ENCODE measurements at places on chromosomes 6 and 20. TPM values are rescaled to one million over a fixed set of nuclear protein-coding genes. Genes with fewer than 3 reads are reported as not detected.

Gene ENPP4
- 2.9 TPM for total RNA-seq

DNA sequence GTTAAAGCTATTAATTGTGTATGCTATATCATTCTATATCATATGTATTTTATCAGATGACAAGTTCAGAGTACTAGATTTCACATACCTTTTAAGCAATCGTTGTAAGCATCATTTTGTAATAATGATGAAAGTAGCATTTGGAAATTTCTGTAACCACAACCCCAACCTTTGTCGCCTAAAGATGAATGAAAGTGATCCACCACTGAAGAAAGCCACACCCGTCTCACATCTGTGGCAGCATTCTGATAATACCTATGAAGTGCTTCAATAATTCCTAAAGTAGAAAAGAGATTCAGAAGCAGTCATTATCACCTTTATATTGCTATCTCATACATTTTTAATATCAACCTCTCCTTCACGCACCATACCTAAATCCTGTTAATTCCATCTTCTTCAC, 16.6 kb downstream of the ZUP1 start:
- H3K27me3 ChIP-seq, result no peaks in the 10 kb centered on the region
- no peak overlapping the region for H3K27ac ChIP-seq
- DNase-seq, result no peak
- H3K4me1 ChIP-seq, result no peaks in the 10 kb centered on the region
- H3K4me3 ChIP-seq, result no peak overlapping the region

- no peaks in the 10 kb centered on the region for H3K36me3 ChIP-seq
- H3K4me1 ChIP-seq, result no peaks in the 10 kb centered on the region
- H3K27me3 ChIP-seq, result no peaks in the 10 kb centered on the region
Observed at GRCh38 chr6:105227295-105227767, 47.5 kb upstream of the POPDC3 start.

Gene POM121L2
- total RNA-seq, result not detected

- H3K36me3 ChIP-seq, result no peaks in the 10 kb centered on the region
- DNase-seq, result peak; percentile 10
- H3K27me3 ChIP-seq, result no peaks in the 10 kb centered on the region
- H3K4me1 ChIP-seq, result no peaks in the 10 kb centered on the region
- H3K27ac ChIP-seq, result no peak overlapping the region
- H3K4me3 ChIP-seq, result no peak overlapping the region
Observed at GRCh38 chr6:168408504-168409136, 32.4 kb upstream of the SMOC2 start.

DNA sequence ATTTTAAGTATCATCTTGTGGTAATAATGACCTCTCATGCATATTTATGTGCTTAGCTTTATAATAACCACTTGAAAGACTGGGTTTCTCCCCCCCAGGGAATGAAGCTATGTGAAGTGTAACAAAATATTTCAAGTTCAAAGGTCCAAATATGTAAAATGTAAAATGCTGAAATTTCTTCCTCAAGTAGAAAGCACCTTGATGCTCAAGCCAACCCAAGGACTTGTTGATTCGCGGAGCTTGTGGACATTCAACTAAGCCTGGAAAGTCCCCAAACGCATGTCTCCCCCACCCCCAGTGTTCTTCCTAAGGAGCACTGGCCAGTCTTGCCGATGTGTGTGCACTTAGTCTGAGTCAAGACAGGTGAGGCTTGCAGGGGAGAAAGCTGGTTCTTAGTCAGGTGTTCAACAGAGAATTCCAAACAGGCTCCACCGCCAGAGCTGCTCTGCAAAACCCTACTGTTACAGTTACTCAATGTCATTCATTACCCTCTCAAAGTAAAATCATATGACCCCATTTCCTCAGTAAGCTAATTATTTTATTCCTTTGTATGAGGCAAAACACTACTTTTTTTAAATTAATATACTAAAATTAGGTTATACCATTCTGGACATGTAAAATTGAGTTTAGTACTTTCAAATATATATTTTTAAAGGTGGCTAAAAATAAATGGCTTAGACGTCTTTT, 46.9 kb upstream of the QKI start:
- H3K4me3 ChIP-seq, result no peak overlapping the region
- no peaks in the 10 kb centered on the region for H3K27me3 ChIP-seq
- H3K36me3 ChIP-seq, result no peaks in the 10 kb centered on the region
- H3K27ac ChIP-seq, result no peak overlapping the region
- H3K4me1 ChIP-seq, result peaks cover 2% of the 10 kb centered on the region

GRCh38 chr6:167113935-167114910, 8.7 kb upstream of the CCR6 start:
- H3K27ac ChIP-seq, result no peak overlapping the region
- H3K36me3 ChIP-seq, result peaks cover 4% of the 10 kb centered on the region
- no peak overlapping the region for H3K4me3 ChIP-seq
- DNase-seq, result no peak

- no peak for DNase-seq
- no peak overlapping the region for H3K4me3 ChIP-seq
- H3K27ac ChIP-seq, result no peak overlapping the region
- peaks cover 9% of the 10 kb centered on the region for H3K27me3 ChIP-seq
Observed at GRCh38 chr6:165654144-165654543, 8.9 kb downstream of the PDE10A start.

Gene TSBP1
- total RNA-seq, result not detected

GRCh38 chr20:17878912-17879602, 89.5 kb downstream of the SNX5 start:
- no peaks in the 10 kb centered on the region for H3K27me3 ChIP-seq
- no peaks in the 10 kb centered on the region for H3K4me1 ChIP-seq
- DNase-seq, result no peak
- H3K27ac ChIP-seq, result no peak overlapping the region

DNA sequence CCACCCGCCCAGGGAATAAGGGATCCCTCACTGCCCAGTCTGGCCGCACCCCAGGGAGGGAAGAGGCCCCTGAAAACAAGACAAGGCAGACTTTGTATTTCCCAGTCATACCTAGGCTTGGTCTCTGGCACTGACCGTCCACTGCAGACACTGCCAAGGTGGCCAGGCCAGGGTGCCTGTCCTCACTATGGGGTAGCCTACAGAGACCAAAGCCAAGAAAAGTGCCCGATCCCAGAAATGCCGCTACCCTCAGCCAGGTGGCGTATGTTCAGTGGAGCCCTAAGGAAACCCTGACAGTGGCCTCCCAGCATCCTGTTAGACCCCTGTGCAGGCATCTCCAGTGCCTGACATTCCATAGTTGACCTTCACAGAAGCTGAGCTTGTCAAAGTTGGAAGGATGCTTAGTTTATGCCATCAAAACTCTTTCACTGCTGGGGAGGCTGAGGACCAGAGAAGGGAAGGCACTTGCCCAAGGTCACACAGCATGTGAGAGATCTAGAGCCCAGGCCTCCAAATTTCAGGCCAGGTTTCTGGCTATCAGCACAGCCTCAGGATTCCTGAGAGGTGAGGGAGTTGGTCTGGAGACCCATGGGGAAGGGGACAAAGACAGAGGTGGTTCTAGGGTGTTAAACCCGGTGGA, 2.5 kb downstream of the SCRT2 start:
- H3K36me3 ChIP-seq, result no peaks in the 10 kb centered on the region
- no peak overlapping the region for H3K27ac ChIP-seq
- no peak for DNase-seq

- no peaks in the 10 kb centered on the region for H3K36me3 ChIP-seq
- DNase-seq, result no peak
- no peak overlapping the region for H3K27ac ChIP-seq
- H3K4me3 ChIP-seq, result no peak overlapping the region
Observed at GRCh38 chr6:150981095-150981494, 115.6 kb downstream of the MTHFD1L start.

DNA sequence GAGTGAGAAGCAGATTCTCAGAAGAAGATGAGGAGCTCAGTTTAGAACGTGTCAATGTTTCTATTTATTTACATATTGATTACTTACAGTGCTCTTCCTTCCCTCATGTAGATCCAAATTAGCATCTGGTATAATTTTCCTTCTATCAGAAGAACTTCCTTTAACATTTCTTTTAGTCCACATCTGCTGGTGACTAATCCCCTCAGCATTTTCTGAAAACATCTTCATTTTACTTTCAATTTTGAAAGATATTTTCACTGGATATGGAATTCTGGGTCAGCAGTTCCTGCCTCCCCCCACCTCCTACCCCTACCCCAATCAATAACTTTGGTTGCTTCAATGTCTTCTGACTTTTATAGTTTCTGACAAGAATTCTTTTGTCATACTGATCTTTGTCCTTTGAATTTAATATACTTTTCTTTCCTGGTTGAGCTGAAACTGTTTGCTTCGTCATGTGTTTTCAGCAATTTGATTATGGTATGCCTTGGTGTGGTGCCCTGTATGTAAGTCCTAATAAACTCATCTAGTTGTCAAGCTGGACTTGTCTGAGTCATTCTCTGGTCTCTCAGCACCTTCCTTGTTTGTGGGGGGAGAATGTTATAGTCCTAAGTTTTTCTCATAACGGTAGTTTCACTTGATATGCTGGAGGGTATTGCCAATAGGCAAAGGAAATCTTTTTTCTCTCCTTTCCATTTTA, 57.0 kb downstream of the SMPDL3A start:
- no peak for DNase-seq
- no peaks in the 10 kb centered on the region for H3K27me3 ChIP-seq
- peaks cover 2% of the 10 kb centered on the region for H3K4me1 ChIP-seq
- H3K4me3 ChIP-seq, result no peak overlapping the region
- peaks cover 7% of the 10 kb centered on the region for H3K36me3 ChIP-seq

- H3K4me3 ChIP-seq, result no peak overlapping the region
- no peak overlapping the region for H3K27ac ChIP-seq
- DNase-seq, result no peak
- no peaks in the 10 kb centered on the region for H3K36me3 ChIP-seq
Observed at GRCh38 chr6:21166754-21167153, 426.8 kb upstream of the SOX4 start.

Gene ID1
- total RNA-seq, result 355 TPM

Gene SYNDIG1
- 5.4 TPM for total RNA-seq

Gene PDYN
- 0.59 TPM for total RNA-seq

- H3K27ac ChIP-seq, result no peak overlapping the region
- DNase-seq, result peak; percentile 31
- H3K4me1 ChIP-seq, result no peaks in the 10 kb centered on the region
- no peak overlapping the region for H3K4me3 ChIP-seq
- H3K27me3 ChIP-seq, result no peaks in the 10 kb centered on the region
Observed at GRCh38 chr6:51569594-51569993, 517.8 kb downstream of the PKHD1 start.

GRCh38 chr6:21393441-21394165, 199.9 kb upstream of the SOX4 start:
- no peak for DNase-seq
- no peaks in the 10 kb centered on the region for H3K4me1 ChIP-seq
- no peaks in the 10 kb centered on the region for H3K27me3 ChIP-seq
- H3K4me3 ChIP-seq, result no peak overlapping the region
- H3K36me3 ChIP-seq, result no peaks in the 10 kb centered on the region
- no peak overlapping the region for H3K27ac ChIP-seq

GRCh38 chr6:100461278-100461916, 3.3 kb downstream of the SIM1 start:
- peak; percentile 69 for DNase-seq
- H3K36me3 ChIP-seq, result no peaks in the 10 kb centered on the region
- peaks cover 93% of the 10 kb centered on the region for H3K27me3 ChIP-seq
- H3K4me3 ChIP-seq, result peak overlapping the region; percentile 68

- H3K36me3 ChIP-seq, result no peaks in the 10 kb centered on the region
- peaks cover 1% of the 10 kb centered on the region for H3K27me3 ChIP-seq
- no peak overlapping the region for H3K27ac ChIP-seq
- peak overlapping the region; percentile 79 for H3K4me3 ChIP-seq
- peaks cover 5% of the 10 kb centered on the region for H3K4me1 ChIP-seq
Observed at GRCh38 chr6:44264154-44265006, 971 bp downstream of the NFKBIE start.

DNA sequence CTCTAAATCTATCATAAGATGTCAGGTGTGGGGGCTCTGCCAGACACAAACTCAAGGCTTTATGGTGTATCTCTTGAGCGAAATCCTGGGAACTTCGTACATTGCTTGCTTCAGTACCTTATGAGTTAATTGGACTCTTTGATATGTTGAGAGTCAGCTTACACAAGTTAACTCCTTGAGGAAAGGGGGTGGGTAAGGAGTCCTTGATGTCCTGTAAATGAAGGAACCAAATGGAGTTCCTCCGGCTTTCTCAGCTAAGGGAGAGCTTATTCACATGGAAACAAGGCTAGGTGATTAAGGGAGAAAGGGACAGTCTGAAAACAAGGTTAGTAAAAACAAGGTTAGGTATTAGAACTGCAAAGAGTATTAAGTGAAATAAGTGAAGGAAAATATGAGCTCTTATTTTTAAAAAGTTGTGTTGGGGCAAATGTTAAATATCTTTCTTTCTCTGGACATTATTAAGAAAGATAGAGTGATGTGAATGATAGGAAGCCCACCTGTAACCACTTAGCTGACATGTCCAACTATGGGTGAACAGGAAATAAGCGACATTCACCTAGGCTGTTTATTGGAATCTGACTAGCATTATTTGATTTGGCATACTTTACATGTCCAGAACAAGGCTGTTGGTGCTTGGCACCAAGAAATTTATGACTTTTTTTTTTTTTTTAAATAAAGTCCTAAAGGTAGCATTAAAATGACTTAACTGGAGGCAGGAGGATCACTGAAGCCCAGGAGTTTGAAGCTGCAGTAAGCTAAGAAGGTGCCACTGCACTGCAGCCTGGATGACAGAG, 26.5 kb downstream of the GTF2H5 start:
- peak overlapping the region; percentile 73 for H3K4me3 ChIP-seq
- no peaks in the 10 kb centered on the region for H3K4me1 ChIP-seq
- peak; percentile 35 for DNase-seq
- H3K27ac ChIP-seq, result no peak overlapping the region

Gene SYCP2
- total RNA-seq, result 0.70 TPM

Gene PHACTR1
- 15.9 TPM for total RNA-seq

- DNase-seq, result no peak
- no peak overlapping the region for H3K4me3 ChIP-seq
- H3K4me1 ChIP-seq, result no peaks in the 10 kb centered on the region
- H3K36me3 ChIP-seq, result peaks cover 5% of the 10 kb centered on the region
Observed at GRCh38 chr6:13689511-13690256, 22.0 kb downstream of the RANBP9 start.

DNA sequence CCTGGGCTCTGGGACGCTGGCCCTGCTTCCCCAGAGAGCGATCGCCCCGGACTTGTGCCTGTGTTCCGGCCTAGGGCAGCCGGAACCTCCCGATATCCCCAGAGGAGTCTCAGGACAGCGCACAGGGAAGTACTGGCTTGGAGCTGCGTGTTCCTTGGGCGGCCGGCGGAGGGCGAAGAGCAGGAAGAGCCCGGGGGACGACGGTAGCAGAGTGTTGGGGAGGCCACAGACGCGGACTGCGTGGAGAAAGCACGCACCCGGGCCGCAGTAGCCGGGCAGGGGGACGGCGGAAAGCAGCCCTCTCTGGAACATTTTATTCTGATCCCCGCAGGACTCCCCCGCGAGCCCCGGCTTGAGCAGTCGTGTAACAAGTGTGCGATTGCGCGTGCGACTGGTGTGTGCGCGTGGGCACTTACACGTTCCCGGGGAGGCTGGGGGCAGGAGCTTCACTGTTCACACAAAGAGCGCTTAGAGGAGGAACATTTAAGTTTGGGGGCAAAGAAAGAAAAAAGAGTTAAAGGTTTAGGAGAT, 36.1 kb downstream of the NCR2 start:
- H3K4me3 ChIP-seq, result peak overlapping the region; percentile 83
- H3K36me3 ChIP-seq, result no peaks in the 10 kb centered on the region
- H3K27ac ChIP-seq, result no peak overlapping the region
- peak; percentile 73 for DNase-seq

All from H9 (cell line).